ENCODE measurements at places on chromosomes 4 and X.

GRCh38 chrX:367866-368265 lies 18.8 kb downstream of the PPP2R3B start:
- no peak for DNase-seq

- no peak for DNase-seq
Measured at GRCh38 chr4:176464748-176465147, 145.0 kb downstream of the SPCS3 start.

- no peak for DNase-seq
Measured at GRCh38 chr4:38681281-38681991, 17.4 kb downstream of the KLF3 start.

- no peak for DNase-seq
Measured at GRCh38 chr4:84237008-84237407, 262.1 kb downstream of the NKX6-1 start.
